ENCODE measurements at places on chromosomes 3 and 15. TPM values are rescaled to one million over a fixed set of nuclear protein-coding genes. Genes with fewer than 3 reads are reported as not detected.
A peak's percentile ranks its signal among the peaks of the same experiment; 100 is the strongest.

BCL2A1 gene
- polyA plus RNA-seq = 6.3 TPM

RHOV gene
- 1.4 TPM for polyA plus RNA-seq

TEX55 gene
- not detected for polyA plus RNA-seq

CMTM7 gene
- 53.8 TPM for polyA plus RNA-seq

GRK7 gene
- polyA plus RNA-seq = 0.17 TPM

RASL12 gene
- 11.5 TPM for polyA plus RNA-seq

GRCh38 chr15:62920682-62921502 lies 121.7 kb upstream of the TPM1 start:
- DNase-seq = no peak

DNA sequence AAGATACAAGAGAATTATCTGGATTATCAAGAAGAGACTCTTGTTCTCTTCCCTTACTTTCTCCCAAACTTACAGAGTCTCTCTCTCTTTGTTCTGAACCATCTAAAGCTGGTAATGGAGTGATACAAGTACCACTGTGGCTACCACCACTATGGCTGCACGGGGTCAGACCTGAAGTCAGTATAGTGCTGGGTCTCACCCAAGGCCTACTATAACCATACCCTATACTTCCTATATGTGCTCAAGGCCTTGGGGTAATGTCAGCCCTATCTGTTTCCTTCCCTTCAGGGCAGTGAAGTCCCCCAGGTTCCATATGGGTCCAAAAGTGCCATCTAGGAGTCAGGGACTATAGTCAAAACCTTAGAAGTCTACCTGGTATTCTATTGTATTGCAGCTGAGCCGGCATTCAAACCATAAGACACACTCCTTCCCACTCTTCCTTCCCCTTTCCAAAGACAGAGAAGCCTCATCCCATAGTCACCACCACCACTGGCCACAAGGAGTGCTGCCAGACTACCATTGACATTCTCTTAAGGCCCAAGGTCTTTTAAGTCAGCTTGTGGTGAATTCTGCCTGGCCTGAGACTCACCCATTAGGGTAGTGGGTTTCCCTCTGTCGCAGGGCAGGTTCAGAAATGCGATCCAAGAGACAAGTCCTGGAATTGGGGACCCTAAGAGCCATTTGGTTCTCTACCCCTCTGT lies 615.0 kb upstream of the NECTIN3 start:
- no peak for DNase-seq

DNA sequence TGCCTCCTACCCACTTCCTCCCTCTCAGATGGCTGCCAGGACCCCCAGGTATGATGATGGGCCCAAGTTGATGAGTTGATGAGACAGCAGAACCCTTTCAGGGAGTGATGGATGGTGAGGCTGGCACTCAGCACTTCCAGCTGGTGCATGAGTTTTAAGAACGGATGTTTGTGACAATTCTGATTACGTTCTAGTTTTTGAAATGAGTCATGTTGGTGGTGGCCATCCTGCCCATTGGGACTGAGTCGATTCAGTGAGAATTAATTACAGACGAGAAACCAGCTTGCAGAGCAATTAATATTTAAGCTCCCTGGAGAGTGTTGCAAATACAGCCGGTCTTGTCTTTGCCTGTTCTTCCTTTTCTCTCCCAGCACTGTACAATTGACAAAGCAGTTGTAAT lies 56.9 kb upstream of the NR2C2 start:
- DNase-seq = no peak

- DNase-seq = no peak
These were observed 12.9 kb downstream of the SNAPC5 start for GRCh38 chr15:66484539-66485112.

GRCh38 chr15:86892774-86893449 lies 813.2 kb downstream of the AGBL1 start:
- DNase-seq = no peak

GRCh38 chr3:33826688-33827087 lies 28.3 kb downstream of the PDCD6IP start:
- DNase-seq = no peak

DNA sequence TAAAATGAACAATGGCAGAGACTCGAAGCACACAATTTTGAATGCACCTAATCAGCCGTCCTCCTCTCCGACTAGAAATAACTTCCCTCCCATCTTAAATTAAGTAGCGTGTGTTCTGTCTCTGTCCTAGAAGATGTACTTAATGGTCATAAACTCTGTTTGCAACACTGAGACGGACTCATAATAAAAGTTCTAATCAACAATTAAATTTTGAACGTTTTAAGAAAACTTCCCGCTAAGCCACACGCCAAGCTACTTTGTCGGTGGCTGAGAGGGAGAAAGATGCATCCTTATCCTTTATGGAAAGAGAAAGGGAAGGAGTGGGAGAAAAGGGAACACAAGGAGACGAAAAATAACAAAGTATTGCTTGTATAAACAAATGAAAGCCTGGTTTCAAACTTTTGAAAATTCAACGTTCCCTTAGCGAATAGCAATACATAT lies 989 bp downstream of the GNB4 start:
- DNase-seq = peak; percentile 36

DNA sequence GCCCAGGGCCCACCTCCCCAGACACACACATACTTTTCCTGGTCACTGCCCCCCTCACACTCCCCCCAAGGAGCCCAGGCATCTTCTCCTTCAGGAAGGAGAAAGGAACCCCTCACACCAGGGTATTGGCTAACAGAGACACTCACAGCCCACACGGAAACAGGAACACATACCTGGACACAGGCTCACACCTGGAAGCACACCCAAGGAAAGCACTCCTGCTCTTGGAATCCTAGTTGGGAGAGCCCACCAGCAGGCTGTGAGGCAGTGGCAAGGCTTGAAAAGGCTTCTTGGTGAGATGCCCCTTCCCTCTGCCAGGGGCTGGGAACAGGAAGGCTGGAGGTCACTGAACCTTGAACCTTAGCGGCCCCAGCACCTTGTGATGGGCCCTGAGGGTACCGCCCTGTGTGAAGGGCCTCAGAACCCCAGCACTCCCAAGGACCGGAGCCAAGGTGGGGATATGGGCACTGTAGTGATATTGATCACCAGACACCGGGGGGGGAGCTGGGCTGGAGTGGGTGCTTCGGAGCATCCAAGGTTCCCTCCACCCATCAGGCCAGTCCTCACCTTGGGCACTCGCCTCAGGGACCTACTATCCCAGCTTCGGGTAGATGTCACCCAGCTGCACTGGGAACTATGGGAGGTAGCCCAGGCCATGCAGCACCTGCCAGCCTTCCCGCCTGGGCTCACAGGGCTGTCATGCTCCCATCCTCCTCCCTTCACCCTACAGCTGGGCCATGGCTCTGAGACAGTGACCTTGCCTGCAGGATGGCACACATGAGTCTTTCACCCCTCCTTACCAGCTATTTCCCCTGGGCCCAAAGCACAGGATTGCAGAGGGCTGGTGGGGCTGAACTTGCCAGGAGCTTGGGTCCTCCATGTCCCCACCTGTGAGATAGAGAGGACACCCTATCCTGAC lies 16.4 kb downstream of the MYL3 start:
- no peak for DNase-seq

DNA sequence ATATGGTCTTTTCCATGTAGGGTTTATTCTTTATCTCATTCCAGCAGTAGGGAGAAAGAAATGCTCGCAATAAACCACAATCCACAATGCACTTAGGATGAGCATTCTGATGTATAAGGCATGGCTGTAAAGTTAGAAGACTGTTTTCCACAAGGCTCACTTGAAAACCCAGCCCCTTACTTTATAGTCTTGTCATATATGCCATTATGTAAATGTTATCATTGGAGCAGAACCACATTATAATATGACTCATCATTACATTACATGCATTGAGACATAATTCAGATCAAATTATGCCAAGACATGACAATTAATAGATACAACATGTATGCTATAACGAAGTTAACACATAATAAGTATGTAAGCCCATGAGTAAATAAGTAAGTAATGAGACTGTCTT lies 348.1 kb downstream of the LSAMP start:
- DNase-seq = no peak

DNA sequence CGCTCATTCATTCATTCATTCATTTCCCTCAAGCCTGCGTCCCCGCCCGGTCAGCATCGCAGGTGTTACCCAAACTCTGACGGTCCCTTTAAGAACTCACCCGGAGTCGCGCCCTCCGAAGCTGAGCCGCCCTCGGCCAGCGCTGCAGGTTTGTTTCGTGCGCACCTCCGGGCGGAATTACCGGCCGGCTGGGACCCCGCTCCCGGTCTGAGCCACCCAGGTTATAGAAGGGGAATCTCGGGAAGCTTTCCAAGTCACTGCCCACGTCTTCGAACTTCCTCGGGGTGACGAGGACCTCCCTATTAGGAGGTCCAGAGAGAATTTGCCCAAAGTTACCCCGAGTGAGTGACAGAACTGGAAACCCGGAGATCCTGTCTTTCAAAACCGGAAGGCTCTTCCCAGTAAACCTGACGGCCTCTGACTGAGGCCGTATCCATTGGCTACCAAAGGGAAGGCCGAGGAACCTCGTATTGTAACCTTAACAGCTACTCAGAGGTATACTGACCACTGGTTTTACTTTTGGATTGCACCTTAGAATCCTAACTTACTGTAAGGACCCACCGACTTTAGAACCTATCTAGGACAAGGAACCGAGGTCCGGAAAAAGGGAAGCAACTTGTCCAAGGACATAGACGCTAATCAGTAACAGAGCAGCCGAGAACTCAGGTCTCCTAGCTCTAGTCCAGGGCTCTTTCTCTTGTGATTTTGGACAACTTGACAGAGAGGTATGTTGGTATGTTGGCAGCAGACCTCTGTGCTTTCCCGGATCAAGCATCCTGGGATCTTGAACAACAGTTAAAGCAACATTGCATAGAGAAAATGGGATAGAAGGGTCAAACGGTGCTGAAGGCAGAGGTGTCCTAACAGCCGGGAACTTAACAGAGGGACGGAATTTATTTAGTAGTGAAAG lies 788 bp upstream of the DLG1 start:
- no peak for DNase-seq

DNA sequence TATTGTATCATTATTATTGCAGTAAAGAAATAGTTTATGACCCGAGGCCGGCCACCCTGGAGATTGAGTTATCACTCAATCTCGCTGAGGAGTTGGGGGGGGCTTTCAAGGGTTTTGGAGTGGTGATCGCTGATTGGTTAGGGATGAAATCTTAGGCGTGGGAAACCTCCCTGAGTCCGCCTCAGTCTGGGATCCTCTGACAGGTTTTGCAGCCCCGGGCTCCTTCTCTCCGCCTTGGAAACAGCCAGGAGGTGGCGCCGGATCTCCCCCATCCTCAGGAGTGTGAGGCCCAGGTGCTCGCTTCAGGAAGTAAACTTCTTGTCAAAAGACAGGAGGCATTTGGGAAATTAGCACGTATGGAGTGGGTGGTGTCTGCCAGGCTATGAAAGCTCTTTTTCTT lies 41.1 kb upstream of the SEC61A1 start:
- DNase-seq = peak; percentile 40

DNA sequence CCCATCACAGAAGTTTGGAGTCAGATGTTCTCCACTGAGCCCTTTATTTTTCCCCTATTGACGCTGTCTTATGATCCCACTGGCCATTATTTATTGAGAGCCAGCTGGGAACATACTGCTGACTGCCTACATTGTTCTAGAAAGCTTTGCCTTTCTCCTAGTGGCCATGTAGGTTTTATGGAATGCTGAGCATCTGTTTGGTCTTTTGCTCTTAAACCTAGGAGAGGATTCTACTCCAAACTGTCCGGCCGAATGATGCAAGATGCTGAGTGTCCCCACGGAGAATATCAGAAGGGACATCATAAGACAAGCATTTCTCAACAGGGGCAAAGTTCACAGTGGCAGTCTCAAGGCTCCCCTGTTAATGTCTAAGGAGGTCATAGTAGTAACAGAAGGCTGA lies 171.4 kb downstream of the ARRDC4 start:
- DNase-seq = no peak

DNA sequence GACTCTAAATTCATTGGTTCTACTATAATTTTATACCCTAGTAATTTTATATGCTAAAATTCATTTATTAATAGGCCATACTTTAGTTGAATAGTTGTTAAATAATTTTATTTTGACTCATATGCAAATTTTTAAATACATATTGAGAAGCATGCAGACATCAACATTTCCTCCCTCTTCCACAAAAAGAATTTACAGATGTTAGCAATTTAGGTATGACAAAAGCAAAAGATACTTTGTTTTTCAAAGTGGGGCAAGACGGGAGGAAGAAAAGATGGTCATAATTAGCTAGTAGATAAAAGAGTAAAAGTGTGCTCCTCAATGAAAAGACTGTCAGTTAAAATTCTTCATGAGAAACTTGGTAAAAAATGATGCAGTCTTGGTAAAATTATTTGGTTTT lies 148.9 kb upstream of the TSPAN3 start:
- DNase-seq = no peak

DNA sequence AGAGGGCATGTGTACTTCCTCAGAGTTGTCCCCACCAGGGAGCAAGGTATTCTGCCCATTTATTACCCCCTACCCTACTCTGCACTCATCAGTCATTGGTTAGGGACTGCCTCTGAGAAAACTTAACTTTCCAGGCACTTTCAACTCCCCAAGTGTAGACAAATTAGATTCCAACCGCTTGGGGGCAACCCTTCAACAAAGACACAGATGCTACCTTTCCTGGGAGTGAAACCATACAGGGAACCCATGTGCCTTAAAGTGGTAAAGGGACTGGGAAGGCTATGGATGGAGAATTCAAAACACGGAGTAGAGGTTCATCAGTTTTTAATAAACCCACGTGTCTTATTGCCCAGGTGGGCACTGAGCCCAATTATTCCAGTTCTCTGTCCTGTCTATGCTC lies 19.4 kb upstream of the UBE2E2 start:
- DNase-seq = peak; percentile 18

DNA sequence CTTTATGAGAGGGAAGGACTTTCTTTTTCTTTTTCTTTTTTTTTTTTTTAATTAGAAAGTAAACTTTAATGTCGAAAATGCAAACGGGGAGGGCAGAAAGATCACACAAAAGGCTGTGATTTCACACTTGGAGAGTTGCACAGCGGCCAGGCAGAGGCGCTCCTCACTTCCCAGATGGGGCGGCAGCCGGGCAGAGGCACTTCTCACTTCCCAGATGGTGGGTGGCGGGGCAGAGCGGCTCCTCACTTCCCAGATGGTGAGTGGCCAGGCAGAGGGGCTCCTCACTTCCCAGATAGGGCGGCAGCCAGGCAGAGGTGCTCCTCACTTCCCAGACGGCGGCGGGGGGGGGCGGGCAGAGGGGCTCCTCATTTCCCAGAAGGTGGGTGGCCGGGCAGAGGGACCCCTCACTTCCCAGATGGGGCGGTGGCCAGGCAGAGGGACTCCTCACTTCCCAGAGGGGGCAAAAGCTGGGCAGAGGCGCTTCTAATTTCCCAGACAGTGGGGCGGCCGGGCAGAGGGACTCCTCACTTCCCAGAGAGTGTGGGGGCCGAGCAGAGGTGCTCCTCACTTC lies 88.6 kb downstream of the ATP2B2 start:
- DNase-seq = no peak

GRCh38 chr15:84736375-84736774 lies 12.0 kb upstream of the ZNF592 start:
- no peak for DNase-seq

- DNase-seq = no peak
These were observed 31.6 kb upstream of the STAG1 start for GRCh38 chr3:136783708-136784191.

Data from left renal pelvis (tissue), 4 donors.